NCI-H1092 treated with DMSO at 0.1 percent for 48 hours (cell line): ENCODE measurements at places on chromosomes 11 and 22.

GRCh38 chr11:65857500-65857852, 504 bp downstream of the CFL1 start:
- peak; percentile 80 for DNase-seq

- DNase-seq: no peak
These were observed 411.9 kb downstream of the CNTN5 start for GRCh38 chr11:99432677-99433076.

DNA sequence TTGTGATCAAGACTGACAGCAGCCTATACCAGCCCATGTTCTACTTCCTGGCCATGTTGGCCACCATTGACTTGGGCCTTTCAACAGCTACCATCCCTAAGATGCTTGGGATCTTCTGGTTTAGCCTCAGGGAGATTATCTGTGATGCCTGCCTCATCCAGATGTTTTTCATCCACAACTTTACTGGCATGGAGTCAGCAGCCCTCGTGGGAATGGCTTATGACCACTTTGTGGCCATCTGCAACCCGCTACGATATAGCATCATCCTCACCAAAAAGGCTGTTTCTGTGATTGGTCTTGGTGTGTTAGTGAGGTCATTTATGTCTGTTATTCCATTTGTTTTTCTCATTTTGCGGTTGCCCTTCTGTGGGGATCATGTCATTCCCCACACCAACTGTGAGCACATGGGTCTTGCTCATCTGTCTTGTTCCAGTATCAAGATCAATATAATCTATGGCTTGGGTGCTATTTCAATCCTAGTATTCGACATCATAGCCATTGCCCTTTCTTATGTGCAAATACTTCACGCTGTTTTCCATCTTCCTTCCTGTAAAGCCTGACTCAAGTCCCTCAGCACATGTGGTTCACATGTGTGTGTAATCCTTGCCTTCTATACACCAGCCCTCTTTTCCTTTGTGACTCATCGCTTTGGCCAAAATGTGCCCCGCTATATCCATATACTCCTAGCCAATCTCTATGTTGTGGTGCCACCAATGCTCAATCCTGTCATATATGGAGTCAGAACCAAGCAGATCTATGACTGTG, 23.6 kb downstream of the OR52E1 start:
- DNase-seq: no peak

GRCh38 chr22:29141078-29141688, 64.5 kb upstream of the EMID1 start:
- DNase-seq: no peak

DNA sequence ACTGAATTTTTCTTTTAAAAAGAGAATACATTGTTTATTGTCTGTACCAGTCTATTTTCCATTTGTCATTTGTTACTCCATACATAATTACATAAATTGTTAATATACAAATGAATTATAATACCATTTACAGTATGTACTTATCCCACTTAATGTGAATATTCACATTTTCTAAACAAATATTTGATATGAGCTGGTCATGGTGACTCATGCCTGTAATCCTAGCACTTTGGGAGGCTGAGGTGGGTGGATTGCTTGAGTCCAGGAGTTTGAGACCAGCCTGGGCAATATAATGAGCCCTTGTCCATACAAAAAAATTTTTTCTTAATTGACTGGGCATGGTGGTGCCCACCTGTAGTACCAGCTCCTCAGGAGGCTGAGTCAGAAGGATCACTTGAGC, 6.8 kb downstream of the SC5D start:
- no peak for DNase-seq

GRCh38 chr11:76206327-76207081, at the start of gene WNT11:
WNT11 (minus strand) TSS chr11:76206502; CDS start chr11:76206407, 95 bp downstream.
- peak; percentile 61 for DNase-seq

DNA sequence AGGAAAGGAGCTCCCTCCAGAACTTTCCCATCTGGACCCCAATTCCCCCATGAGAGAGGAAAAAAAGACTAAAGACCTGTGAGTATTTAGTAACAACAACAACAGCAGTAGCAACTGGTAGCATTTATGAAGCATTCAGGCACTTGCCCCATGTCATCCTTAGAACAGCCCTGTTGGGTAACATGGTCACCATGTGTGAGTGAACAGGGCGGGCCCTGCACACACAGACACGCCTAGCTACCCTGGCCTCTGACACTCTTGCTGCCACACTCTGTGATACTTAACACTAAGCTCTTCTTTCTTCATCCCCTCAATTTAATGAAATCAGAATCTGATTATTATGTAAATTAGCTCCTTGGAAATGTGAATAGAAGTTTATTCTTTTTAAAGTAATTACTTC, 26.1 kb upstream of the SLC25A18 start:
- DNase-seq: no peak

DNA sequence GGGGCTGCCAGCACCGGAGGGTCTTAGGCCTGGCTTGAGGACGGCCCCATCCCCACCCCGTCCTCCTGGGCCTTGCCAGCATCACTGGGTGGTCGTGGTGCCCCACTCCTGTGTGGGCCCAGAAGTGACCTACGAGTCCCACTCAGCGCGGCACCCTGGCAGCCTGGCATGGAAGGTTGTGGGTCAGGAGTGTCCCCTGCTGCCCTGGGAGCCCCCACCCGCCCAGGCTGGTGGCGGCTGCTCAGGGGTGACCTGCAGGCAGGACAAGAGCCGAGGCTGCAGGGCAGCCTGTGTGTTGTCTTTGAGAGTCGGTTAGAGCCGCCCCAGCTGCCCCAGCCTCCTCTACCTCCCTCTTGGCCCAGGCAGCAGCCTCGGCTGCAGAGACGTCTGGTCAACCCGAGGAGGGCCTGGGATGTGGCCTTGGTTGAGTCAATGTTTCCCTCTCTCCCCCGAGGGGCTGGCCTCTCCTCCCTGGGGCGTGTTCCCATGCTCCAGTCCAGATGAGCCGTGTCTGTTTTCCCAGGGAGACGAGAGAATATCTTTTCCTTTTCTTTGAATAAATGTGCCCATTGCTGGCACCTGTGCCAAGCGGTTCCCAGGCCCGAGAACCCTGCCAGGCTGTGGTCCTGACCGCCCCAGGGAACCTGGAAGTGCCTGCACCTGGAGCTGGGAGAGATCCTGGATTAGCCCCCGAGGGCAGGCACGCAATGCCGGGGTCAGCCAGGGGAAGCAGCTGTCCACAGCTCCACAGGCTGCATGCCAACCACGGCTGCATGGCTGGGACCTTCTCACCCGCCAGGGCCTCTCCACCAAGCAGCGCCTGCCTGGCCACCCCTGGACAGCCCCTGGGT, 35.7 kb upstream of the MUC5AC start:
- no peak for DNase-seq

- peak; percentile 73 for DNase-seq
These were observed 30.9 kb downstream of the C22orf31 start for GRCh38 chr22:29030618-29031226.

GRCh38 chr11:128367573-128367972, 219.8 kb downstream of the ETS1 start:
- DNase-seq: no peak

- DNase-seq: no peak
These were observed 640.2 kb downstream of the LRRC4C start for GRCh38 chr11:40819230-40819629.

- DNase-seq: no peak
These were observed 35.7 kb upstream of the KLHL35 start for GRCh38 chr11:75468534-75469340.

DNA sequence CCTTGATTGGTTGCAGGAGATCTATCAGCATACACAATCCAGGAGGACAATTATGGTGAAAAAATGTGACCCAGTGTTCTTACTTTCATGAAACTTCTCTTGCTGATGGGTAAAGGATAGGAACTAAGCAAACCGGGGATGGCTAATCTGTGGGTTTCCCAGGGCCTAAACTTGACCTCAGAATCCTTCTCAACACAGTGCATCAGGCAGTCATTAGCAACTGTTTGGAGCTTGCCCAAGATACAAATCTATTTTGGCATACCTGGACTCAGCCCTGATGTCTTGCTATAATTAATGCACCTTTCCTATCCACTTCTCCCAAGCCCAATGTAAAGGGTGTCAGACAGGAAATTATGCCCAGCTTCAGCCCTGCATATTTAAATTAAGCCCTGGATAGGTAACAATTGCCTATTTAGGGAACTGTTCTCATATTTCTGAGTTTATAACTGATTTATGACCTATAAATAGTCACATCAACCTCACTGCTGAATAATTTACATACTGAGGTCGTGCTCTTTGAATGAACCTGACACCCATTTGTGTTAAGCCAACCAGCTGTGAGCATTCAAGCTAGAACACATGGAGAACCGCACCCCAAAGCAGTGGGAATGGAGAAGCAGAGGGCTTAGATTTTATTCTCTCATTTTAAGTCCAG, 9.2 kb upstream of the PHF21A start:
- no peak for DNase-seq

DNA sequence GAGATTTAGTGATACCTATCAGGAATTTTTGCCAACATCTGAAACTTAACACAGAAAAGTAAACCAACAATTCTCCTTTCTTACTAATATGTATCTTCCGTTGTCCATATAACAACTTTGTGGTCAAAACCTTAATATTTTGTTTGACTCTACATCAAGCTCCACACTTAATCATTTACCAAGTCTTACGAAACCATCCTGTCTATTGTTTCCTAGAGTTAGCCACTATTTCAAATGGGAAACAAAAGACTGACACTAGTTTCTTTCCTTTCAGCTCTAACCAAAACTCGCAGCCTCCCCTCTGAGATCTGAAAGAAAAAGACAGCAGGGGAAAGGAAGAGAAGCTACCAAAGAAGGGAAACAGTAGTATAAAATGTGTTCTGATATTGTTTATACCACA, 26.5 kb upstream of the PRDM10 start:
- no peak for DNase-seq

- DNase-seq: no peak
These were observed 440.4 kb upstream of the CADM1 start for GRCh38 chr11:115944596-115944995.

- no peak for DNase-seq
These were observed 16.1 kb upstream of the PCF11 start for GRCh38 chr11:83140691-83141455.

- peak; percentile 18 for DNase-seq
These were observed 77.5 kb upstream of the VPREB1 start for GRCh38 chr22:22166941-22167713.

DNA sequence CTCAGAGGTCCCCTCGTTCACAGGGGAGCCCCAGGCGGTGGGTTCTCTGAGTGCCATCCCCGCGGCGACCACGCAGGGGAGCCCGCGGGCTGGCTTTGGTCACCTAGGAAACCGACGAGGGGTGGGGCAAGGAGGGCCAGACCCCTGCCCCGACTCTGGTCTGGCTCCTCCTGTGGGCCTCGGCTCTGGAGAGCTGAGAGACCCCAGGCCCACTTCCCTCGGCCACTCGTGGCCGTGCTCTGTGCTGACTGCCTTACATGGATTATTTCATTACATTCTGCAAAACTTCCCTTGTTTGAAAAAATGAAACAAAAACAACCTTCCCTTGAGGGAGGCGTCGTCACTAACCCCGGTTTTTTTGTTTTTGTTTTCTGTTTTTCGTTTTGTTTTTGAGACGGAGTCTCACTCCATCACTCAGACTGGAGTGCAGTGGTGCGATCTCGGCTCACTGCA, 15.1 kb upstream of the CYTH4 start:
- DNase-seq: peak; percentile 16

- DNase-seq: no peak
These were observed 42.3 kb downstream of the SPATA19 start for GRCh38 chr11:133803026-133803425.

GRCh38 chr11:60905551-60906113, 753 bp downstream of the PRPF19 start:
- peak; percentile 39 for DNase-seq

GRCh38 chr22:50144005-50144614, 26.4 kb upstream of the PANX2 start:
- no peak for DNase-seq

DNA sequence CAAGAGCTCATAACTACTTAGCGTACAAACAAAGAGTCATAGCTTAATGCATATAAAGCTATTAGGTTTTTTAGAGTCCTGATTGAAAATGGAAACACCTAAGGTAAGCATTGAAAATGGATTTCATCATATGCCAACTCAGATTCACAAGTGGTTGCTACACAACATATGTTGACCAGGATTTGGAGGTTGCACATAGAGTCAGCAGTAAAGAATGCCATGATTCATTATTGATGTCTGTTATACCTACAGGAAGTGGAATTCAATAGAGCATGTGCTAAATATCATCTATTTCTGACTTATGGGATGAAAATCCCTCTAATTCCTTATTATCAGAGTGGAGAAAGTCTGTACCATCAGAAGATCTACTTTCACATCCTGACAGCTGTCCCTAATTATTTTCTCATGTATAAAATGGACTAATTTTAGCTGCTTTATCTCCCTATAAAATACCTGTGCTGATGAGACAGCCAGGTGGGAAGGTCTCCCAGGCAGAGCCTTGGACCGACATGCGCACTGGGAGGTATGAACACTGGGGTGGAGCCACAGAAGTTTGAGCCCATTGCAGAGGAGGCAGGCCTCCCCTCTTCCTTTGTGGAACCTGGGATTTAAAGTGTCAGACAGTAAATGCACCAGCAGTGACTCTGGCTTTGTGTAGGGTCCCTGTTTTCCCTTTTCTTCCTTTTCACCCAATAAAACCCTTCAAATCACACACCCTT, 204.2 kb downstream of the AASDHPPT start:
- DNase-seq: no peak

GRCh38 chr11:46222490-46223251, 54.8 kb upstream of the CREB3L1 start:
- no peak for DNase-seq

- no peak for DNase-seq
These were observed 317.4 kb downstream of the C11orf87 start for GRCh38 chr11:109739379-109739778.

DNA sequence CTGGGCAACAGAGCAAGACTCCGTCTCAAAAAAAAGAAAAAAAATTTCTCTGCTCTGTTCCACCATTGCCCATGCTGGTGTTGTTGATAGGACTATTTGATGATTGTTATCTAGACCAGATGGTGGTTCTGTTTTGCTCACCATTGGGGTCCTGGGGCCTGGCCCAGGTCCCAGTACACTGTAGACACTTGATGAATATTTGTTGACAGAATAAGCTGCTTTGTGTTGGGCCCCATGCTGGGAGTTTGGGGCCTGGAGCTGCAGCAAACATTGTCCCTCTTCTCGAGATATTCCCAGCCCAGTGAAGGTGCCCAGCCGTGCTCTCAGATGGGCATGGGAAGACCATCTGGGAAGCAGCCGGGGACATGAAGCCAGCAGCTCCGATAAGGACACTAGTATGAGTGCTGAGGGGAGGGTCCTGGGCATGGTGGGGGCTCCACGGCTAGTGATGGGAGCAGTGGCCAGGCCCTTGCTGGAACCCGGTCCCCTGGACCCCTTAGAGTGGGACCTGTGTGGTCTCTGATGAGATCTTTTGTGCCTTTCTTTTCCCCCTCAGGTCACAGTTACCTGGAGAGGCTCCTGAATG, 13.6 kb downstream of the INCENP start:
- DNase-seq: peak; percentile 32

- no peak for DNase-seq
These were observed 29.6 kb upstream of the ALX4 start for GRCh38 chr11:44339530-44339883.

DNA sequence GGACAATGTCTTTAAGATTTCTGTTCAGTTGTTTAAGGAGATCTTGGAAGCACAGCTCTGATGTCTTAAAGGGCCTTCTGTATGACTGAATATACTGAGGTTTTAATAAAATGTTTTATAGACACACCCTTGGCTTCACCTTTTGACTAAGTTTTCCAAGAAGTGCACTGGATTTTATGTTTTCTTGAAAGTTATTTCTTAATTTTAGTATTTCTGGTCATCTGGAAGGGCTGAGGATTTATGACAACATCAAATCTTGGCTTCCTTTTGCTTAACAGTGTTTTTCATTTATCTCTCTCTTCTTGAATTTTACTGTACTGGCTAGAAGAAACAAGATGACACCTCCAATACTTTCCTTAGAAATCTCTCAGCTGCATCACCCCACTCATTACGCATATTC, 2423.4 kb downstream of the LRRC4C start:
- no peak for DNase-seq

- DNase-seq: no peak
These were observed 107.7 kb upstream of the CLMP start for GRCh38 chr11:123302751-123303195.
